Body of pancreas (tissue), 4 donors: ENCODE measurements at places on chromosomes 1 and 21.

DNA sequence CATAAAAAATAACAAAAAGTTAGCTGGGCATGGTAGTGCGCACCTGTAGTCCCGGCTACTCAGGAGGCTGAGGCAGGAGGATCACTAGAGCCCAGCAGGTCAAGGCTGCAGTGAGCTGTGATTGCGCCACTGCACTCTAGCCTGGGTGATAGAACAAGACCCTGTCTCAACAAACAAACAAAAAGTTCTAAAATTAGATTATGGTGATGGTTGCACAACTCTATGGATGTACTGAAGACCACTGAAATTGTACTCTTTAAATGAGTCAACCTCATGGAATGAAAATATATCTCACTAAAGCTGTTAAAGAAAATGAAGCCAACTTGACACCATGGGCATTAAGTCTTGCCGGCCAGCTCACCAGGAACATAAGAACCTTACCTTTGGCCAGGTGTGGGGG lies 9.1 kb downstream of the MRAP start:
- DNase-seq: no peak

DNA sequence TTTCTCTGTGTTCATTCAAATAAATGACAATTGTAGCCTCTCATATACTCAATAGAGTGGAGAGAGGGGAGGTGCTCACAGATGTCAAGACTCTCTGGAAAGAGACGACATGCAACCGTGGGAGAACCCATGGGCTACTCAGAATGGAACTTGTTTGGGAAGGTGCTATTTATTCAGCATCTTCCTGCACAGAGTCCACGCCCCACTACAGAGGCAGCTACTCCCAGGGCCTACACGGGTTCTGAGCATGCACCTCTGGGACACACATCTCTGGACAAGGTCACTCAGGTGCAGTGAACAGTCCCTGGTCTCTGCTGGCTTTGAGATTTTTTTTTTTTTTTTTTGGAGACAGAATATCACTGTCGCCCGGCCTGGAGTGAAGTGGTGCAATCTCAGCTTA lies 64.1 kb downstream of the NID1 start:
- no peak for DNase-seq

DNA sequence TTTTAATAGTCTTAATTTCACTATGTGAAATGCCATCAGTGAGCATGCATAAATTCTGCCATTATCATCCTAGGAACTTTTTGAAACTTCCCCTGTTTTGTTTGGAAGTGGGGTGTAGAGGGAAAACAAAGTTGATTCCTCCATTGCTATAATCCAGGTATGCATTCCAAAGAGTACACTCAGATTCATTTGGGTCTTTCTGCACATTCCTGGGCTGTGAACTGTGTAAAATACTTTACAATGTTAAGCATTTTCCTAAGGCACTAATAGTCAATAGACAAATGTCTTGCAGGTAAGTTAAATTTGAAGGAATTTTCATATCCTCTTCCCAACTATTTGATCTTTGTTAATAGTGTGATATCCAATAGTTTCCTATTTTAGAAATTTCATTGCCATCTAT lies 36.2 kb downstream of the SGIP1 start:
- DNase-seq: no peak

DNA sequence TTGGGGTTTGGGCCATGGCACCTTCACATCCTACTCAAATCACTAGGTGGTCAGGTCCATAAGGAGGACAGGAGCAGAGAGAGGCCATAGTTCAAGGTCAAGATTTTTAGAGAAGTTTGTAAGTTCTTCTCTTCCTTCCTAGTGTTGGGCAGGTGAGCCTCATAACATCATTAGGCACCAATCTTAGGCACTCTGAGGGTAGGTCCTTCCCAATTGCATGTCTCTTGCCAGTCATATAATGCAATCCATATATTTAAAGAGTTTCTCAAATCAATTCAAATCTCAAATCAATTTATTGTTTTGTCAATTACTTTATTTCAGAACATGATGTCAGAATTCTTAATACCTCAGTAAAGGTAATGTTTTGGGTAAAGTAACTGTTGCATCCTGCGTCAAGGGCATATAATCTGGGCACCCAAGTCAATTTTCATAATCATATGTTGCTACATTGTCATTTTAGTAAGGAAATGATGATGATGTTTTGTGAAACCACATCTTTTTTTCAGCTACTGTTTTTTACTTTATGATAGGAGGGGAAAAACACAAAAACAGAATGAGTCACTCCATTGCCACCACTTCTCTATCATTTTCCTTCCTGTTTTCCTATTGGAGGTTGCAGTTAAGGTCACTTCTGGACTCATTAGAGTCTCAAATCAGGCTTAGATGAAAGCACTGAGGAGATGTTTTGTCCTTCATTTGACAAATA lies 122.7 kb downstream of the UCHL5 start:
- DNase-seq: no peak

DNA sequence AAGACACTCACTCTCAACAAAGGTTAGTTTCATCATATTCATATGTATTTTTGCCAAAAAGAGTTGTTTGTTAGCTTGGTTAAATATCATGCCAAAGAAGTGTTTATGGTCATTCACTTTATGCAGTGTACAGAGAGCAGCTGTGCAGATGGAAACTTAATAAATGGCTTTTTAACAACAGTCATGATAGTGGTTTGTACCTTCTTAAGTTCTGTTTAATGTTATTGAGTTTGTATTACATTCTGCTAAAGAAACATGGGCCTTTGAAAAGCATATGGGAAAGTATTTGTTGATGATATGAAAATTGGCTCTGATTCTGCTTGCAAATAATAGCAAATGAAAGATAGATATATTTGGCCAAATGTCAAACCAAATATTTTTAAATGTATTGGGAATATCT lies 607.3 kb downstream of the NCAM2 start:
- DNase-seq: no peak

- peak; percentile 28 for DNase-seq
Measured at GRCh38 chr1:119935373-119935772, 39.1 kb upstream of the ADAM30 start.

GRCh38 chr1:203202431-203203245 lies 16.1 kb upstream of the CHI3L1 start:
- no peak for DNase-seq

- peak; percentile 45 for DNase-seq
Measured at GRCh38 chr1:5856246-5856815, 135.9 kb downstream of the NPHP4 start.

DNA sequence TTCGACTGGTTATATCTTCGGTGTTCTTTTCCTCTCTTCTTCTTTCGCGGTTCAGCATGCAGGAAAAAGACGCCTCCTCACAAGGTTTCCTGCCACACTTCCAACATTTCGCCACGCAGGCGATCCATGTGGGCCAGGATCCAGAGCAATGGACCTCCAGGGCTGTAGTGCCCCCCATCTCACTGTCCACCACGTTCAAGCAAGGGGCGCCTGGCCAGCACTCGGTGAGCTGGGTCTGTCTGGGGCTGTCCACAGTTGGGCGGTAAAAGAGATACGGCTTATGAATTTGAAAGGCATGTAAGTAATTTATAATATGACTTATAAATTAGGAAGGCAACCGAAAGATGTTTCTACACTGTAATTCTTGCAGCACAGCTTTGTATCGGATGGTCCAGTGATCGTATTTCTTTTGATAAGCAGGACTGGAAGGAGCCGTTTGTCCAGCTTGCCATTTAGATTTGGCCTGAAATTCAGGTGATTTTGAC lies 334 bp downstream of the CTH start:
- DNase-seq: no peak

GRCh38 chr1:42736152-42736551 lies 3.9 kb downstream of the CLDN19 start:
- DNase-seq: no peak

DNA sequence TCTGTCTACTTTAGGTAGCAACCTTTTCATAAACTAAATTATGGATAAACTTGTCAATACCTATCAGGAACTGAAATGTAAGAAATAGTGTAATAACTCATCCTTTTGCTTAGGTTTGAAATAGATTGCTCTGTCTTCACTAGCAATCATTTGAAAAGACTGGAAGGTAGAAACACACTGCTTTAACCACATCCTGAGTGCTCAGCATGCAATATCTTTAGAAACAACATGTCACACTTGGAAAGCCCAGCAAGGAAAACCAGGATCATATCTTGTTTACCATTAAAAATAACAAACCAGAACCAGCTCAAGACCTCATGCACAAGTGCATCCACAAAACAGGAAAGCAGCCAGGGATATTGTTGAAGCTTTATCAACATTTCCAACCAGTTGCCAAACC lies 3.6 kb downstream of the KCNJ6 start:
- DNase-seq: no peak

- no peak for DNase-seq
Measured at GRCh38 chr1:221718381-221719277, 23.3 kb downstream of the DUSP10 start.

DNA sequence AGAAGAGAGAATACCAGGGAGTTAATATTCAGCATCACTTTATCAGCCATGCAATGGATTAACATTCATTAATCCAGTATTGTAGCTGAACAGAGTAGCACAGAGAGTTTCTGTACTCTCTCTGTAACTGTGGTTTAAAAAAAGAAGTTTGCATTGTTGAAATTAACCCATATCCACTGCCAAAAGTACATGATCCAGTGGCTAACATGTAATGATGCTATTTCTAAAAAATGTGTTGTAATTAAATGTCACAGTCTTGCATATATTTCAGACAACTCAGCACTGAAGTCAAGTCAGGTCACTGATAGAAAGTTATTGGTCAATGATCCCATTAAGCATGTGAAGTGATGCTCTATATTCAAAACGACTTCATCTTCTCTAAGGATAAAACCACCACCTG lies 141.3 kb downstream of the NRIP1 start:
- no peak for DNase-seq

- DNase-seq: no peak
Measured at GRCh38 chr1:232317350-232317749, 312.6 kb downstream of the SIPA1L2 start.

DNA sequence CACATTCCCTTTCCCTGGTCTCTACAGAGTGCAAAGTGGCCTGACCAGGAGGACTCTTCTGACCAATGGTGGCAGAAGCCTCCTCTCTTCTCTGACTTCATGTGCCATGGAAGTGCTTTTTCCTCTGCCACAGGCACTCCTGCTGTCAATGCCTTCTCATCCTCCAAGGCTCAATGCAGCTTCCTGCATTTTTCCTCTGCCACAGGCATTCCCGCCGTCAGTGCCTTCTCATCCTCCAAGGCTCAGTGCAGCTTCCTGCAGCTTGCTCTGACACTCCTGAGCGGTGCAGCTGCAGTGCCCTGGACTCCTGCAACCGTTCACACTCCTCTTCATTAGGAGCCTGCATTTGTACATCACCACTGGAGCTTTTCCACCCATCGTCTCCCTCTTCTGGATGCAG lies 4.7 kb upstream of the ADARB1 start:
- no peak for DNase-seq

DNA sequence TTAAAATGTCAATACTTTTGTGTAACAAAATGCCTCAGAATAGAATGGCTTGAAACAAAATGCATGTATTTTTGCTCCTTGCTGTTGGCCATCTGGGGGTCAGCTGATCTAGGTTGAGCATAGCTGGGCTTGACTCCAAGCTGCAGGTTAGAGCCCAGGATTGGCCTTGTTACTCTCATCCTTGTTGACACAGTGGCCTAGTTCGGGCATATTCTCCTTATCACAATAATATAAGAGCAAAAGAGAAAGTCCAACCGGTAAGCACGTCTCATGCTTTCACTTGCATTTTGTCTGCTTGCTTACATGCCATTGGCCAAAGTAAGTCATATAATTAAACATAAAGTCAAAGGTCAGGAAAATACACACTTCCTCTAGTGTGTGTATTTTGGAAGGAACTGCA lies 456.2 kb downstream of the KCNT2 start:
- DNase-seq: no peak

GRCh38 chr1:2248127-2248826 lies 20.2 kb downstream of the SKI start:
- peak; percentile 85 for DNase-seq

DNA sequence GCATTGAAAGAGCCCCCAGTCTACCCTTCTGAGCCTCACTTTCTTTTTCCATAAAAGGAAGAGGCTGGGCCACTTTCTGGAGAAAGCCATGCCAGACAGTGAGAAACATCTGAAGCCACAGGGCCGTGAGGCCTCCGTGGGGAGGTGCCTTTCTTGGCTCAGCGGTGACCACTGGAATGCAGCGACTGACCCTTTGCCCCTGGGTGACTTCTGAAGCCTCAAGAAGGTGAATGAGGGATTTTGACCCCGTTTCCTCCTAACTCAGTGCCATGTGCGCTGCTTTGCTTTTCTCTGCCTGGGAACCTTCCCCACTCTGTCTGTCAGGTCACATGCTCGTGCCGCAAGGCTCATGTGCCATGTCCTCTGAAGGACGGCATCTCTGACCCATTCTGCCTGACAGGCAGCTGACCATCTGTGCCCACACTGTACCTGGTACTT lies 44.7 kb upstream of the A3GALT2 start:
- DNase-seq: no peak

- no peak for DNase-seq
Measured at GRCh38 chr1:51100264-51100880, 1.7 kb upstream of the C1orf185 start.

- DNase-seq: no peak
Measured at GRCh38 chr1:56557746-56558145, 21.6 kb downstream of the PLPP3 start.

DNA sequence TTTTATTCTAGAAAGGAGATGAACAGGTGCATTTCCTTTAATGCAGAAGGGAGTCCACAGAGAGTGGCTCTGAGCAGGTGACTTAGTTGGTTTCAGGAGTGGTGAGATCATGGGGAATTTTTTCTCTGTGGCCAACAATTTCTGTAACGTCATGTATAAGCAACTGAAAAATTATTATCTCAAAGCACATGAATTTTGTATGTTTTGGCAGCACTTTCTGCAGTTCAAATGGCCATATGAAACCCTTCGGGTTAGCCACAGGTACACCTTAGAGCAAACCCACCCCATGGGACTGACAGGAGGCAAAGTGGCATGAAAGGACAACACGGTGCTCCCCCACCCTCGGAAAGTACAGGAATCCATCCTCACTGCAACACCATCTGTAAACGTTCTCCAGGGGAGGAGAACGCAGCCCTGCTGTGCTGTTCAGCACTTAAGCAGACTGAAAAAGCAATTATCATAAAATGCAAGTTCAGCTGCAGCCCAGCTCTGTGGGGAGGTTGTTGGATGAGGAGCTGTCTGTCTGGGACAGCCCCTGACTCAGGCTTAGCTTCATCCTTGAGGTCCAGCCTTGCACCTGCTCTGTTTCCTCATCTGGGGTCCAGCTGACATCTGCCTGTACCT lies 55.8 kb upstream of the CLDN14 start:
- DNase-seq: no peak

DNA sequence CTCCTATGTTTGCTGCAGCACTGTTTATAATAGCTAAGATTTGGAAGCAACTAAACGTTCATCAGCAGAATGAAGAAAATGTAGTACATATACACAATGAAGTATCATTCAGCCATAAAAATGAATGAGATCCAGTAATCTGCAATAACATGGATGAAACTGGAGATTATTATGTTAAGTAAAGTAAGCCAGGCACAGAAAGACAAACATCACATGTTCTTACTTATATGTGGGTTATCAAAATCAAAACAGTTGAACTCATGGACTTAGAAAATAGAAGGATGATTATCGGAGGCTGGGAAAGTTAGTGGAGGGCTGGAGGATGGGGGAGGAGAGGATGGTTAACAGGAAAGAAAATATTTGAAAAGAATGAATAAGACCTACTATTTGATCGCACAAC lies 1017.6 kb downstream of the KCNT2 start:
- DNase-seq: no peak
